ENCODE measurements at places on chromosomes 5 and 9.

- no peak for DNase-seq
These were observed 322.8 kb downstream of the GLIS3 start for GRCh38 chr9:3976865-3977613.

GRCh38 chr5:79513308-79513703, 628 bp downstream of the HOMER1 start:
- no peak for DNase-seq

DNA sequence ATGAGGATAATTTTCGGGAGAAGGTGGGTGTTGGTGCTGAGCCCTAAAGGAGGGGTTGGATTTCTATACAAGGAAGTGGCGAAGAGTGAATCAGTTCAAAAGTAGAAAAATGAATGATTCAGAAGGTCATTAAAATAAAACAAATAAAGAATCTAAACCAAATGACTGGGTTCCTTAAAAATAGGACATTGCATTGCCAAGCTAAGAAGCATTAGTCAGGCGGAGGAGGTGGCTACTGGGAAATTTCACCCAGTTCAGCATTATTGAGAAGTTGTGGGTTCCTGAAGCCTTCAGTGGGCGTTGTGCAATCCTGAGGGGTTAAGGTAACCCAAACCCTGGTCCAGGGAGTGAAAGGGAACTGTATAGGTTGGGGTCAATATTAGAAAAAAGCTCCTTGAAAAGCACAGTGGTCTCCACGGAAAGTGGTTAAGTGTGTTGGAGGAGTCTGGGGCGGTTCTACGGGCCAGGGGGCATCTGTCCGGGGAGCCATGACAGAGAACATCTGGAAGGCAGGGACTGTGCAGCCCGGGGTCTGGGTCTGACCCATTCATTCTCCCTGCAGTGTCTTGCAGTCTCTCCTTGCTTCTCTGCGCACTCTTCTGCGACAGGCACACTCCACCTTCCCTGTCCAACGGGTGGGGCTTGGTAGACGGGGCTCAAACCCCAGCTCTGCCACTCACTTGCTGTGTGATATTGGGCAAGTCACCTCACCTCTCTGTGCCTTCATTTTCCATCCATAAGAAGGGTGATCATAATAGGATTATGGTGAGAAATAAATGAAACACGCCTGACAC, 27.6 kb upstream of the DUSP1 start:
- no peak for DNase-seq

DNA sequence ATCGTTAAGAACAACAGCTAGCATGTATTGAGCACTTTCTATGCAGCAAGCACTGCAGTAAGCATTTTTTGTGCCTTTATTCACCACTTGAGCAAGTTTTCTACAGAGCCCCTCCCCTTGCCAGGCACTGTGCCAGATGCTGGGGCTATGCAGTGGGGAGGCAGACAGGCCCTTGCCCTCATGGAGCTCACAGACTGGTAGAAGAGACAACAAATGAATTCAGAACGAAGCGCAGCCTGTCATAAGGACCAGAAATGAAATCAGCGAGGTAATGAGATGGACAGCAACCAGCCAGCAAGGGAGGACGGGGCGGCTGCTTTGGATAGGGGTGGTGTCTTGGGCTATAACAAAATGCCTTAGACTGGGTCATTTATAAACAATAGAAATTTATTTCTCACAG, 68.8 kb downstream of the C9orf50 start:
- DNase-seq: no peak

- no peak for DNase-seq
These were observed 26.4 kb downstream of the C9orf43 start for GRCh38 chr9:113436728-113437515.

- DNase-seq: no peak
These were observed 723 bp downstream of the PPP1R26 start for GRCh38 chr9:135480071-135480939.

GRCh38 chr5:10471677-10472076, 30.0 kb downstream of the ROPN1L start:
- DNase-seq: no peak

DNA sequence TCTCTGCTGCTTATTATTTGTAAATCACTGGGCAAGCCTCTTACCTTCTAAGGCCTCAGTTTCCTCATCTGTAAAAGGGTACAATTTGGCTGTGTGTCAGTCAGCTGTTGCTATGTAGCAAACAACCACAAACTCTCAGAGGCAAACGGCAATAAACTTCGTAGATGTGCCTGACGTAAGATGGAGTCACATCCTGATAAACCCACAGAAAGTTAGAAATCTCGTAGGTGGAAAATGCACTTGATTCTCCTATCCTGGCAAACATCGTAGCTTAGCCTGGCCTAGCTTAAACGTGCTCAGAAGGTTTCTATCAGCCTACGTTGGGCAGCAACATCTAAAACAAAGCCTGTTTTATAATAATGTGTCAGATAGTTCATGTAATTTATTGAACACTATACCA, 35.0 kb upstream of the UNC5A start:
- DNase-seq: no peak

DNA sequence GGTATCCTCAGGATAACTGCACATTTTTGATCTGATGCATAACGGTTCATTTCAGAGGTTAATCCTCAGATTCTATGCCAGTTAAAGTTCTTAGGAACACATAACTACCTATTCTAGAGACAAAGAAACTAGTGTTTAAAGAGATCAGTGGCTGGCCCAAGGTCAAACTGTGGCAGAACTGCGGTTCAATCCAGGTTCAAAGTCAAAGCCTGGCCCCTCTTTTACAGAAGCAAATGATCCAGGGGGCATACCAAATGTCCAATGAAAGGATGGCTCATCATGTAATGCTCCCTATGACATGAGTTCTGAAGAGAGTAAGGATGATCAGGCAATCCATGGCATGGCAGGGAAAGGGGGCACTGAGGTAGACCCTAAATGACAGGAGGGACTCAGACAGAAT, 283.3 kb downstream of the SPOCK1 start:
- no peak for DNase-seq

DNA sequence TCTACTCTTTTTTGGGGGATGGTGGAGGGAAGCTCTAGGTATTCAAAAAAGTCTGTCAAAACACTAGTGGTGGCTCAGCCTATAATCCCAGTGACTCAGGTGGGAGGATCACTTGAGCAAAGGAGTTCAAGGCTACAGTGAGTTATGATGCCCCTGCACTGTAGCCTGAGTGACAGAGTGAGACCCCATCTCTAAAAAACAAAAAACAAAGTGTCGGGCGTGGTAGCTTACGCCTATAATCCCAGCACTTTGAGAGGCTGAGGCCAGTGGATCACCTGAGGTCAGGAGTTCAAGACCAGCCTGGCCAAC, 15.8 kb upstream of the SLC35D2 start:
- no peak for DNase-seq

- no peak for DNase-seq
These were observed 172.8 kb downstream of the CARTPT start for GRCh38 chr5:71891856-71892255.

DNA sequence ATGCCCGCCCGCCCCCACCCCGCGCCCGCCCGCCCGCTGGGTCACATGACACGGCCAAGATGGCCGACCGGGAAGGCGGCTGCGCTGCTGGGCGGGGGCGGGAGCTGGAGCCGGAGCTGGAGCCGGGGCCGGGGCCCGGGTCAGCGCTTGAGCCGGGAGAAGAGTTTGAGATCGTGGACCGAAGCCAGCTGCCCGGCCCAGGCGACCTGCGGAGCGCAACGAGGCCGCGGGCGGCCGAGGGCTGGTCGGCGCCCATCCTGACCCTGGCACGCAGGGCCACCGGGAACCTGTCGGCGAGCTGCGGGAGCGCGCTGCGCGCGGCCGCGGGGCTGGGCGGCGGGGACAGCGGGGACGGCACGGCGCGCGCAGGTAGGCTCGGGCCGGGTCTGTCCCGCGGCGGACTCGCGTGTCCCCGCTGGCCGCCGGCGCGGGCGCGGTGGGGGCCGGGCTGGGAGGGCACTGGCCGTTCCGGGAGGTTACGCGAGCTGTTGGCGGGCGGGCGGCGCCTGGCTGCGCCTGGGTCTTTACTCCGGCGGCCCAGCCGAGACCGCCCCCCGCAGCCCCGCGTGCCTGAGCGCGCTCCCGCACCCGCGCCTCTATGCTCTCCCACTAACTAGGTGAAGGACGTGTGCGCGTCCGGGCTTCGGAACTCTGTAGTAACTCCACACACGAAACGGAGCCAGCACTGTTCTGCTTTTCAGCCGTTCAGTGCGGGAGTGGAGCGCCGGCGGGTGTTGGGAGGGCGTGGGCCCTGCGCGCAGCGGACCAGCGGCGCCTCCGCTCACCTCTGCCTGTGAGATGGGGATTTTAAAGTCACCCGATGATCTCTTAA, at the start of gene RUFY1:
Gene RUFY1, plus strand, starts transcription at position 44 of the 832 bp plus-strand sequence. Its CDS starts 16 bp downstream, at position 60.
- DNase-seq: peak; percentile 79

- no peak for DNase-seq
These were observed 1425.4 kb downstream of the FOXD4L5 start for GRCh38 chr9:63859475-63860215.
